Activated CD4-positive, alpha-beta T cell treated with anti-CD3 and anti-CD28 coated beads for 4 hours (primary cell): ENCODE measurements at places on chromosomes 1 and 21.

DNA sequence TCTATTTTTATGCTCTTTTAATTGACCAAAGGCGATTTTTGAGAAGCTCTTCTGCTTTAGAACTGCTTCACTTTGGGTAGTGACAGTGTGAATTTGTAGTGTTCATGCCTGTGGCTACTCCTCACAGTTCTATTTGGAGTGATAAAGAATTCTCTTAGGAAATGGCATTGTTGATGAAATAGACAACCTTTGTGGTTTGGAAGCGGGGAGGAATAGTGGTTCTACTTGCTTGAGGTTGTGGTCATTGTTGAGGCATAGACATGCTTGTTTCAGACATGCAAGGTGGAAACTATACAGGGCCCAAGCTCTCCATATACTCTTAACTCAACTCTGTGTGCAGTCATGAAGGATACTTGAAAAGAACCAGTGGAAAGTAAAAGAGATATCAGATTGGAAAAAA lies 481.1 kb upstream of the NEGR1 start:
- DNase-seq: no peak

GRCh38 chr1:118989878-118990378 lies 1.8 kb upstream of the TBX15 start:
- DNase-seq: no peak

GRCh38 chr1:200409203-200409760 lies 554 bp downstream of the ZNF281 start:
- DNase-seq: peak; percentile 32

DNA sequence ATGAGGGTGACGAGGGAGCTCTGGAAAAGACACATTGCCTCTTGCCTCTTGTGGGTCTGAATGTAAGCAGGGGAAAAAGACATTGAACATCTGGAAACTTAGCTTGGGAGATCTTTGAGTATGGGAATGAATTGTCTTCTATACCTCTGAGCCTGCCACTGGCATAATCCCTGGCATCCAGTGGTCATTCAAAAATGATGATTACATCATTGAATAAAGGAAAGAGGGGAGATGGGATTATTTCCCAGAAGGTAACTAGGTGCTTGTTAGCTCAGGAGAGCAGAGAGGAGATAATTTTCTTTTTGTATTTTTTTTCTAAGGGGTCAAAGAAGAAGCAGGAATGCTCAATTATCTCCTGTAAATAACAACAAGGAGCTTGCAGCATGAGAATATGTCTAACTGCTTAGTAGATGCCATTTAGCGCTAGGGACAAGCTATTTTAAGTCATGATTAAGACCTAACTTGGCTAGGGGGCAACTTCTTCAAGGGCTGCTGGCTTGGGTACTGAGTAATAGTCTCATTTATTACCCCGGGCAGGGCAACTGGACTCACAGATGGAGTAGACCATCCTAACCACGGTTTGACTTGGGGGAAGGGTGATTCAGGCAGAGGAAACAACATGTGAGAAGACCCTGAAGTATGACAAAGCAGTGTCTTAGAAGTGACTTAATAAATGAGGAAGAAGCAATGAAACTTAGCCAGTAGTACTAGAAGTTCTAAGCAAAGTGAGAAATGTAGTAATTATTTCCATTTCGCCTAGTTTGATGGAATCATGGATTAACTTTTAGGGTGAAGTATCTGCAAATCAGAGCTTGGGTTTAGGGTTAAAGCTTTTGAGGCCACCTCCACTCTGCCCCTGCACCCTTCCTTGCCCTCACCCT lies 11.0 kb upstream of the XCL2 start:
- no peak for DNase-seq

GRCh38 chr1:53392460-53392859 lies 64.6 kb upstream of the LRP8 start:
- DNase-seq: no peak

DNA sequence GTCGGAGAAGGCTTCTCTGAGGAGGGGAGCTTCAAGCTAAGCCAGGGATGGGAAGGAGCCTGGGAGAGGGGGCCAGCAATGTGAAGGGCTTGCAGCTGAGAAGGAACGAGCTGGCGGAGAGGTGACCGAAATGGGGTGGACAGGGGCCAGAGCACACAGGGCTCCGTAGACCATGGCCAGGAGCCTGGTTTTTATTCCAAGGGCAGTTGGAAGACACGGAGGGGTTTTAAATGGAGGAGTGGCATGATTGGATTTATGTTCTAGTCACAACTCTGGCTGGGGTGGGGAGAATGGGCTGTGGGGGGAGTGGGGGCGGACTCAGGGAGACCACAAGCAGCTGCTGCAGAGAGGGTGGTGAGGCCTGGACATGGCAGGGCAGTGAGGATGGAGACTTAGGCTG lies 5.1 kb upstream of the EPS8L3 start:
- DNase-seq: no peak

GRCh38 chr1:34235594-34235993 lies 58.9 kb downstream of the C1orf94 start:
- DNase-seq: no peak

DNA sequence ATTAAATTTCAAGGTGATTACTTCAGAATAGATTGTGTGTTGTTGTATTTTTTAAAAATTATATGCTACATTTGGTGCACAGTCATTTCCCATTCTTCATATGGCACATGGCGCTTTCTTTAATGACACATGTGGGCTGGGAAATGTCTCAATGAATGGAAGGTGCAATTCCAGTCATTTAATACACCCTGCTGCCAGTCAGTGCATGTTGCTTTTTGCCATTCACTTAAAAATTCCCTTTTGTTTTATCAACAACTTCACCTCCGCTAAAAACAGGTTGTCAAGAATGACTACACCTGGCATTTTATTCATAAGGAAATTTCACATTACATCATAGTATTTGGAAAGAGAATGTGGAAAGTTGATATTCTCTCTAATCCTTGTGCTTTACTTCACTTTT lies 716.4 kb upstream of the ADAMTS5 start:
- DNase-seq: no peak

DNA sequence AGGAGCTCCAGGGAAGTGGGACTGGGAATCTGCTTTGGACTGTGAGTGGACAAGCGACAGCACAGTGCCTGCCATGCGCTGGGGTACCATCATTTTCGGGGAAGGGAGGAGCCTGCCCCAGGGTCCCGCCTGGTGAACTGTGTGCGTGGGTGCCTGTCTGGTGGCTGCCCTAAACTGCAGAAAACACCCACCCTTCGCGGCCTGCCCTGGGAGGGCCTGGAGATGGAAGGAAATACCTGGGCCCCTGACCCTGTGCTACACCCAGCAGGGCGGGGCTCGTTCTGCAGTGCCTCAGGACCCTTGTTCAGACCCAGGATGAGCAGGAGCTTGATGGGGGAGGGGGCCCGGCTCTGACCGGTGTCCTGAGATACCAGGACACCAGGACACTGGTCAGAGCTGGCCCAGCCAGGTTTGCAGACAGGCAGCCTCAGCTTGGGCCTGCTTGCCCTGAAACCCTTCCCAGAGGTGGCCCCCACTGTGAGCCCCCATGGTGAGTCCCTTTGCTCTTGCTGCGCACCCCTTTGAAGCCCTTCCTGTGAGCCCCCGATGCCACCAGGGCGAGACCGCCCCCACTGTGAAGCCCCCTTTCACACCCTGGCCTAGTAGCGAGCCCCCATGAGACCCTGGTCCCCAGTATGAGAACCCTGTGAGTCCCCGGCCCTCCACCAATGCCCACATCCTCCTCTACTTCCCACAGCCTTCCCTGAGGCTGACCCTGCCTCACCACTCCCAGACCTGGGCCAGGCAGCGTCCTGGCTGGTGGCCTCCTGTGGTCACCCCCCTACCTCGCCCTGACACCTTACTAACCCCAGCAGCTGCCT lies 2.6 kb downstream of the GJC2 start:
- no peak for DNase-seq

DNA sequence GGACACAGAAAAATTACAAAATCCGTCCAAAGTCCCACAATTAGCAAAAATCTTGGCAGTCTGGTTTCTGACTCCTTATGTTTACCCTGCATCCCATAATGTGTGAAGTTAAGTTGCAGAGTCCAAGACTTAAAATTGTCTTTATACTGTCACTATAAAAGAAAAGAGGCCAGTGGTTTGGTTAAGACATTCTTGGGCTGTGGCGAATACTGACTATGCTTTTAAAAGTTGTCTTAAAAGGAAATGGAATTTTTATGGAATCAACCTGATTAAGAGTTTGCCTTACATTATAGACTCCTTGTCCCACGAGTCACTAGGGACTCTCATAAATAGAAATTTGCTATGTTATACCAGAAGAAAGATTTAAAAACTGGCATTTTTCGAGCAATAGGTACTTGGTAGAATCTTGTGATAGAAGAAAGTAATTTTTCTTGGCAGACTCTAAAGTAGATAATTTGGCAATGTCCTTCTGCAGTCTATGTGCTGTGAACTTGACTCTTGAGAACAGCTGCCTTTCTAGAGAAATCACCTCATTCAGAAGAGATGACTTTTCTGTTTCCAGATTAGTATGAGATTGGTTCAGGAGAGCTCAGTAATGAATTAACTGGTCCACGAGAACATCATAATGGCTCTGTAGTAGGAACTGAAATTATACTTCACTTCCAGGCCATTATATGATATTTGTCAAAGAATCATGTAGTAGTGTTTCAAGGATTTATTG lies 31.8 kb downstream of the NTNG1 start:
- no peak for DNase-seq

GRCh38 chr1:26739329-26739914 lies 43.6 kb downstream of the ARID1A start:
- DNase-seq: peak; percentile 39

DNA sequence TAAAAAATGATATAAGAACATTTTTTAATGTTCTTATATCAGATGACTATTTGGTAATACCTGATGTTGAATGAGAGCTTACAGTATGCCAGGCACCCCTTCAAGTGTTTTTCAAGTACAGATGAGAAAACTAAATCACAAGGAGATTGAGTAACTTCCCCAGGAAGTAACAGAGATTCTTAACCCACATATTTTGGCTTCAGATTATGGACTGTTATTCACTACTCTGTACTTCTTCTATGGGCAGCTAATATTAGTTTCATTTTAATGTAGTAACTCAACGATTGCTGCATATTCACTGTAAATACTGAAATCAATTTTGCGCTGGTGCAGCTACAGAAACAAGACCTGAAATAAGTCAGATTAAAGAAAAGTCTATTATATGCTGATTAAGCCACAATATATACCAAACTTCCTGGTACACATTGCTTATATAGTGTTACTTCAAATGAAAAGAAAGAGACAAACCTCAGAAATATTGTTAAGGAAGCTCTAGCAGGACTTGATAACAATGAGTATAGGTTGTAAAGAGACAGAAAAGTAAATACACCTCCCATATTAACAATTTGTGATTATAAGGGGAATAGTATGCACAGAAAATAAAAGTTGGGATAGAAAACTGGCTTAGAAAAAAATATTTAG lies 19.7 kb downstream of the DPYD start:
- DNase-seq: no peak

GRCh38 chr1:39189592-39190041 lies 14.9 kb upstream of the MACF1 start:
- DNase-seq: no peak

- no peak for DNase-seq
Measured at GRCh38 chr1:235411489-235412486, 44.6 kb downstream of the TBCE start.

- DNase-seq: no peak
Measured at GRCh38 chr1:209513226-209513625, 70.3 kb upstream of the CAMK1G start.

GRCh38 chr1:199282751-199283305 lies 644.0 kb downstream of the PTPRC start:
- DNase-seq: no peak

- DNase-seq: no peak
Measured at GRCh38 chr1:77539519-77540142, 142.8 kb downstream of the ZZZ3 start.

GRCh38 chr1:64980745-64981600 lies 14.6 kb upstream of the JAK1 start:
- no peak for DNase-seq

DNA sequence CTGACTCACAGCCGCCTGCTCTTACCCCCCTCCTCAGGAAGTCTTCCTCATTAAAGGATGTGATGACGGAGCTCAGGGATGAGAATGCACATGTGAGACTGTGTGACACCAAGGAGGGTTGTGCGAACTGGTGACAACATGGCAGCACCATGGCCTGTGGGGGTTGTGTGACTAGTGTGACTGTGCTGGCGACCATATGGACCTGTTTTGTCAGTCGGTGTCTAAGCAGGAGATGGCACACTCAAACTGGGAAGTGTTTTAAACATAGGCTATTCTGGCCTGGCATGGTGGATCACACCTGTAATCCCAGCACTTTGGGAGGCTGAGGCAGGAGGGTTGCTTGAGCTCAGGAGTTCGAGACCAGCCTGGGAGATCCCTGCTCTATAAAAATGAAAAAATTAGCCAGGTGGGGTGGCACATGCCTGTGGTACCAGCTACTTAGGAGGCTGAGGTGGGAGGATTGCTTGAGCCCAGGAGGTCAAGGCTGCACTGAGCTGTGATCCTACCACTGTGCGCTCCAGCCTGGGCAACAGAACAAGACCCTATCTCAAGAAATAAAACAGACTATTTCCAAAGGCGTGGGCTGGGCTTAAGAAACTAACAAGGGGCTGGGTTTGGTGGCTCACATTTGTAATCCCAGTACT lies 7.4 kb downstream of the TRNP1 start:
- no peak for DNase-seq

DNA sequence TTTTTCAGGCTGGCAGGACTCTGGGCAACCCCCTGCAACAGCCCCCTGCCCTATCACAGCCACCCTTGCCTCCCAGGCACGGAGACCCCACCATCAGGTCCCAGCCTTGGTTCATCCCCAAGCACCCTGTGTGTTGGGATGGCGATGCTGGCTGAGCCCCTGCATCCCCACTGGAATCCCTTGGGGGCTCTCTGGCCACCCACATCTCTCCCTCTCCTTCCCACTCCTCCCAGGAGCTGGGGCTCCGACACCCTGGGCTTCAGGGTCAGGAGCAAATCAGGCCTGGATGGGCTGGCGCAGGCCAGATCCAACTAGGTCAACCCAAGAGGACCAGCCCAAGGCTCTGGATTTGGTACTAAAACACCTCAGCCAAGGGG lies 25.9 kb downstream of the COL6A1 start:
- DNase-seq: no peak

DNA sequence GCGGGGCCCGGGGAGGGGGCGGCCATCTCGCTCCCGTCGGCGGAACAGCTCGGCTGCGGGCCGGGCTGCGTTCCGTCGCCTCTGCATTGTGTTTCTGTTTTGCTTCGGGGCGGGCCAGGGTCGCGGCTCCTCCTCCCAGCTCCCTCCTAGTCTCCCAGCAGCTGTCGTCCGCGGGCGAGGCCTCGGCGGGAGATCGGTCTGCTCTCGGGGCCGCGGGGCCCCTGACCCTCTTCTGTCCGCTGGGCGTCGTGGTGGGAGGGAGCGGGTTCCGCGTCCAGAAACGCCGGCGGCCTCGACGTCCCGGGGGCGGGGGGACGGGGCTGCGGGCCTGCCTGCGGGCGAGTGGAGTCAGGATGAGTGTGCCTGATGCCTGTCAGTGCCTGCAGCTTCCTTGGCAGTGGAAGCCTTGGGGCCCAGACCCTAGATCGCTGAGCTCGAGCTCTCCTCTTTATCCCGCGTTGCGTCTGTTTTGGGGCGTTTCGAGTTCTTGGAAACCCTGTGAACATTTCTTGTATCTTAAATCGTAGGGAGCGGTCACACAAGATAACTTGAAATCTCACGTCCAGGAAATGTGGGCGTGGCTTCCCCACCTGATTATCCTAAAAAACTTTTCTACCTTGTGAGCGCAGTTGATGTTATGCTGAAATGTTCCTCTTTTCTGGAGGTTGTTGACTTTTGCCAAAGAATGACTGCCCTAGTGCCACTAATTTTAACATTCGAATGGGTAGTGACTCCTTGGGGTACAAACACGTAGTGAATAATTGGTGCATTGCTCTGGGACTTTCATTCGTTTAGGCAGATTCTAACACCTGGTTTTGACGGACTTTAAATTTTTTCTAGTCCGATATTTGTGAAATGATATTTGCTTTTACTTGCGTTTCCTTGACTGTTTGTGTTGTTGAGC lies 676 bp downstream of the MORC3 start:
- DNase-seq: no peak
